Fibroblast of the aortic adventitia (primary cell): ENCODE measurements at places on chromosomes 7 and 10.

DNA sequence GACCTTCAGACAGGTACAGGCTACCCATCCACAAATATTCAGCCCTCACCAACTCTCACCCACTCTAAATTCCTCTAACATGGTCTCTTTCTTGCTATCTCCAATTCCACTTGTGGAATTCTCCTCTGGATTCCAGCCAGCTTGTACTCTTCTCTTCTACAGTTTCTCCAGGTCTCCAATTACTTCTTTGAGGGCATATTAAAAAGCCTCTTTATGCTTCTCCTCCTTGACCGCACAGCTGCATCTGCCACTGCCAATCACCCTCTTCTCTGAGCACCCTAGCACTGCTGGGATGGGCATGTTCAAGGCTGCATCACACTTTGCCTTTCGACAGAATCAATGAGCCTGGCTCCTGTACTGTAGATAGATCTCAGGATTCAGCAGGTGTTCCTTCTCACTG lies 101.5 kb upstream of the ANKRD1 start:
- no peak for DNase-seq

DNA sequence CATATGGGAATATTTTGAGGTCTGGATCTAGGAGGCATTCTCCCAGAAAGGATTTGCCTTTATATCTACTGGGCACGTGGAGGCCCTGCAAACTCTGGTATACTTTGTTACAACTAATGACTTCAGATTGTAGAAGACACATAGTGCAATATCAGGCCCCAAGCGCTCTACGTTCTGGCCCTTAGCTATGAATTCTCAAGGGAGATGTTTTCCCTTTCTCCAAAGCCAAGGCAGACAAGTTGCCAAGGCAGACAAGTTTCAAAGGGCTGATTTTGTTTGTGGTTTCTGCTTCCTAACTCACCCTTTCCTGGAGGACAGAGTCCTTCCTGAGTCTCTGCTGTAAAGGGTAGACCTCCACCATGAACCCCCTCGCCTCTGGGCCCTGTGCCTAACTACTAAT lies 99.4 kb upstream of the CTTNBP2 start:
- DNase-seq, result no peak

GRCh38 chr7:139646566-139646965 lies 123.1 kb downstream of the CLEC2L start:
- no peak for DNase-seq

DNA sequence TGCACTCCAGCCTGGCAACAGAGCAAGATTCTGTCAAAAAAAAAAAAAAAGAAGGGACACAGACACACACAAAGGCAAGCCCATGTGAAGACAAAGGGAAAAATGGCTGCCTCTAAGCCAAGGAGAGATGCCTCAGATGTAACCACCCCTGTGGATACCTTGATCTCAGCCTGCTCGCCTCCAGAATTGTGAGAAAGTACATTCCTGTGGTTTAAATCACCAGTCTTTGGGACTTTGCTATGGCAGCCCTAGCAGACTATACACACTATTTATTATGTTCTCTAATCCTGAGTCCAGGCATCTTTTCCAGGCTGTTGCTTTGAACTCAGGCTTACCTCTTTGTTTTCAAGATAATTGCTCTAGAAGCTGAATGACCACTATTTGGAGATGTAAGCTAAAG lies 494.3 kb downstream of the GALNT17 start:
- no peak for DNase-seq

- peak; percentile 0 for DNase-seq
Observed at GRCh38 chr10:111429288-111430028, 352.6 kb downstream of the ADRA2A start.

DNA sequence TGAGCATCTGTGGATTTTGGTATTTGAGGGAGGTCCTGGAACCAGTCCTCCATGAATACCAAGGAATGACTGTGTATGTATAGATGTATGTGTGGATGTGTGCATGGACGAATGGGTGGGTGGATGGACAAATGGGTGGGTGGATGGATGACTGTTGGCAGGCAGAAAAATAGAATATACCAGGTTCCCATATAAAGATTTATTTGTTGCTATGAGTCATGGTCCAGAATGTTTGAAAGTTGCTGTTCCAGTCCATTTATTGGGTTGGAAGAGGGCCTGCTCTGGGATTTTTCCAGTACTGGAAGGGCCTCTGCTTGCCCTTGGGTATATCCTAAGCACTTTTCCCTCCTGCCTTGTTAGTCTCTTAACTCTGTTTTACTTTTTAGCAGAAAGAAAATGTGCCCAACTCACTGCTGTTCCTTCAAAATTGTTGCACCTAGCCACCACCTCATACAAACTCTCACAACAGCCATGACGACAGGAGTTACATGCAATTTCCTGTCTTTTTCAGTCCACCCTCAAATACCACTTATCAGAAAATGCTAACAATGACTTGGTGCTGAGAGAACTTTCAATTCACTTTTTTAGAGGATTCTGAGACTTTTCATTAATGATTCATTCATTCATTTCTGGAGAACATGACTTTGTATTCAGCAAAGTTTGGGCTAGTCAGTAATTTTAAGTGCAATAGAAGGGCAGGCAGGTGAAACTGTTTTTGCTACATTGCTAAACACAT lies 108.1 kb downstream of the EEPD1 start:
- DNase-seq, result peak; percentile 52

- peak; percentile 15 for DNase-seq
Observed at GRCh38 chr7:16046041-16046440, 359.6 kb upstream of the MEOX2 start.
